ENCODE measurements at places on chromosomes 11 and 22. TPM values are rescaled to one million over a fixed set of nuclear protein-coding genes. Genes with fewer than 3 reads are reported as not detected.

- H3K27me3 ChIP-seq = no peaks in the 10 kb centered on the region
- no peak for DNase-seq
- H3K27ac ChIP-seq = no peak overlapping the region
- peaks cover 22% of the 10 kb centered on the region for H3K4me1 ChIP-seq
Measured at GRCh38 chr11:46352063-46352841, 5.0 kb downstream of the DGKZ start.

Gene TRIM51
- total RNA-seq = not detected

GRCh38 chr11:15747671-15748070 is 608.7 kb downstream of the SOX6 start:
- DNase-seq = no peak
- peaks cover 2% of the 10 kb centered on the region for H3K4me1 ChIP-seq
- no peaks in the 10 kb centered on the region for H3K36me3 ChIP-seq

Gene SEC14L6
- total RNA-seq = not detected

Gene BSCL2
- total RNA-seq = 67.7 TPM

DNA sequence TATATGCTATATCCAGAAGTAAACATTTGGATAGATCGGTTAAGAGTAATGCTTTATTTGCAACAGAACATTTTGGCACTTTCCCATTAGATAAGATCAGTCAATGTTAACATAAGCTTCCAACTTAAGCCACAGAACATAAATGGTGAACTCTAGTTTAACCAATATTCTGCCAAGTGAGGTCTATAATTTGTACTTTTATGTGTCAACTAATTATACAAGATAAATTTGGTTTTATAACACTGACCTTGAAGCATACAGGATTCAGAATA is 23.5 kb upstream of the BLID start:
- H3K4me3 ChIP-seq = no peak overlapping the region
- peaks cover 93% of the 10 kb centered on the region for H3K4me1 ChIP-seq
- H3K27ac ChIP-seq = peak overlapping the region; percentile 87
- H3K27me3 ChIP-seq = no peaks in the 10 kb centered on the region
- no peak for DNase-seq

DNA sequence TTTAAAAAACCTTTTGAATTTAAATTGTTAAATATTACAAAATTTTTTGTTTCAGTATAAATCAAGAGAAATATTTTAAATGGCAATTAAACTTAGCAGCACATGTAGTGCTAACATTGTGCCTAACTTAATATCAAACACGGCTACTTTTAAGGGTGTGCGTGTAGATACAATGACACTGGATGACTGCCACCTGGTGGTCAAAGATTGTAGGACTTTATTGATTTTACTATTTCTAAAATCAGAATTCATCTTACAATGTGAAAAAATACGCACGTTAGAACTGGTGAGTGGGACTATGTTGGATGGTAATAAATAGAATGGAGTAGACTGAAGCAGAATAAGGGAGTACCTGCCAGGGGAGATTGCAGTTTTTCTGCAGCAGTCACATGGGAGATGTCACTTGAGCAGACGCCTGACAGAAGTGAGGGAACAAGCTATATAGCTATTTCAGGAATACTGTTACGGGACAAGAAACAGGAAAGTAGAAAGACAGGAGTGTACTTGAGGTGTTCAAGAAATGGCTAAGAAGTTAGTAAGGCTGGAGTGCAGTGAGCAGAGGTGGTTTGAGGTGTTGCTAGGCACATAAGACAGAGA is 52.9 kb downstream of the UVRAG start:
- no peaks in the 10 kb centered on the region for H3K4me1 ChIP-seq
- DNase-seq = no peak
- H3K27me3 ChIP-seq = no peaks in the 10 kb centered on the region
- no peaks in the 10 kb centered on the region for H3K36me3 ChIP-seq

Gene IGLL1
- not detected for total RNA-seq

Gene SCGB1D2
- total RNA-seq = not detected

GRCh38 chr11:128279866-128280265 is 307.5 kb downstream of the ETS1 start:
- H3K36me3 ChIP-seq = no peaks in the 10 kb centered on the region
- DNase-seq = peak; percentile 72
- peak overlapping the region; percentile 59 for H3K27ac ChIP-seq
- no peak overlapping the region for H3K4me3 ChIP-seq
- H3K27me3 ChIP-seq = no peaks in the 10 kb centered on the region

DNA sequence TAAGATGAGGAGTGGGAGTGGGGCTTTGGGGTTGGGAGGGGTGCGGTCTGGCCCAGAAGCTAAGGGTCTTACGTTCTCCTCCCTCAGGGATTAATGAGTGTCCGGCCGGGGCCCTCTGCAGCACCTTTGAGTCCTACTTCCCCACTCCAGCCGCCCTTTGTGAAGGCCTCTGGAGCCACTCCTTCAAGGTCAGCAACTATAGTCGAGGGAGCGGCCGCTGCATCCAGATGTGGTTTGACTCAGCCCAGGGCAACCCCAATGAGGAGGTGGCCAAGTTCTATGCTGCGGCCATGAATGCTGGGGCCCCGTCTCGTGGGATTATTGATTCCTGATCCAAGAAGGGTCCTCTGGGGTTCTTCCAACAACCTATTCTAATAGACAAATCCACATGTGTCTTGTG is 4.0 kb downstream of the FOLR3 start:
- no peak overlapping the region for H3K4me3 ChIP-seq
- peak overlapping the region; percentile 94 for H3K27ac ChIP-seq
- no peak for DNase-seq
- peaks cover 40% of the 10 kb centered on the region for H3K4me1 ChIP-seq
- H3K27me3 ChIP-seq = no peaks in the 10 kb centered on the region

- no peaks in the 10 kb centered on the region for H3K36me3 ChIP-seq
- H3K27ac ChIP-seq = peak overlapping the region; percentile 5
- H3K4me3 ChIP-seq = no peak overlapping the region
- H3K4me1 ChIP-seq = no peaks in the 10 kb centered on the region
- H3K27me3 ChIP-seq = no peaks in the 10 kb centered on the region
- DNase-seq = peak; percentile 5
Measured at GRCh38 chr11:99325847-99326246, 305.1 kb downstream of the CNTN5 start.

- H3K27me3 ChIP-seq = peaks cover 4% of the 10 kb centered on the region
- H3K36me3 ChIP-seq = no peaks in the 10 kb centered on the region
- H3K27ac ChIP-seq = no peak overlapping the region
Measured at GRCh38 chr22:29145321-29146072, 60.2 kb upstream of the EMID1 start.

DNA sequence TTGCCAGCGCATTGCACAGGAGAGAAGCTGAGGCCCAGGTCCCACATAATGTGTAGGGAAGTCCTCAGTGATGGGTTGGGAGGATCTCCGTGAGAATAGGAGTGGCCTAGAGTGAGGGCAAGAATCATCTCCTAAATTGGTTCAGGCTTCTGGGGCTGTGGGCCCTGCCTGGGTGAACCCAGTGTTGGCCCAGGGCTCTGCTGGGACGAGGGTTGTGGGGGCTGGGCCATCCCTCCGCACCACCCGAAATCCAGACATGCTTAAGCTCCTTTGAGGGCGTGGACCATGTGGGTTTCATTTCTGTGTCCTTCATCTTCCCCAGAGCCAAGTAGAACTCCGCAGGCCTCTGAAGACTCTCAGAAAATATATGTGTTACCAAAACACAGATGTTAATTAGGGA is 3.7 kb downstream of the MICALL1 start:
- H3K36me3 ChIP-seq = peaks cover 9% of the 10 kb centered on the region
- H3K4me3 ChIP-seq = no peak overlapping the region
- peak; percentile 50 for DNase-seq

Gene NXPE1
- total RNA-seq = not detected

Gene TNRC6B
- 33.9 TPM for total RNA-seq

DNA sequence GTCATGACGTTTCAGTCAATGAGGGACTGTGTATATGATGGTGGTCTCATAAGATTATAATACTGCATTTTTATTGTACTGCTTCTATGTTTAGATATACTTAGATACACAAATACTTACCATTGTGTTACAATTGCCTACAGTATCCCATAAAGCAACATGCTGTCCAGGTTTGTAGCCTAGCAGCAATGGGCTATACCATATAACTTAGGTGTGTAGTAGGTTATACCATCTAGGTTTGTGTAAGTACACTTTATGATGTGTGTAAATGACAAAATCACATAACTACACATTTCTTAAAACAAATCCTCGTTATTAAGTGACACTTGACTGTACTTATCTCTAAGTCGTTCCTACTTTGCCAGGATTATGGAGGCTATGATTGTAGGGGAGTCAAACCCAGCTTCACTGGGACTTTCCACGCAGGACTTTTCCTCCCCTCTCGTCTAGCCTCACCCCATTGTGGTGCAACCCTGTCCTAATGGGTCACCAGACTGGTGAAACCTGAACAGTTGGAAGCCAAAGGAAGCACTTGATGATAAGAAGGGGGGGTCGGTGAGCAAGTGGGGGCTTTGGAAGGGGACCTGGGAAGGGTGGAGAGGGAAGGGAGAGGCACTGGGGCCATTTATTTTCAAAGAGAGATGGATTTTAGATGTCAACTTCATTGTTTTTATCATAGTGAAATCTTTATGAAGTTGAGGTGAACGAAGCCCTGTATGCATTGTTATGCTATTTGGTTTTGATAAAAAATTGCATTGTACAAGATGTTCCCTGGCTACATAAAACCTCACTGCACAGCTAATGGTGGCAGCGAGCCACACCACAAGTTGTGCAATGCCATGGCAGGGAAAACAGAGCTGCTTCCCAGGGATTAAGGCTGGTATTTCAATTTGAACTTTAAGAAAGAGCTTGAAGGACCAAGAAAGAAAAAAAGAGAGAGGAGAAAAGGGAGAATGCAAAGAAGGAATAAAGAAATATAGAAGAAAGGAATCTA is 129.1 kb downstream of the EHF start:
- H3K36me3 ChIP-seq = no peaks in the 10 kb centered on the region
- peaks cover 11% of the 10 kb centered on the region for H3K4me1 ChIP-seq
- H3K27ac ChIP-seq = no peak overlapping the region

Gene RASGRP2
- 0.29 TPM for total RNA-seq

GRCh38 chr11:79344753-79345294 is 96.0 kb downstream of the TENM4 start:
- no peaks in the 10 kb centered on the region for H3K4me1 ChIP-seq
- no peaks in the 10 kb centered on the region for H3K36me3 ChIP-seq
- no peaks in the 10 kb centered on the region for H3K27me3 ChIP-seq
- no peak overlapping the region for H3K4me3 ChIP-seq

GRCh38 chr22:19832476-19833108 is 22.1 kb downstream of the GNB1L start:
- no peaks in the 10 kb centered on the region for H3K27me3 ChIP-seq
- peaks cover 4% of the 10 kb centered on the region for H3K4me1 ChIP-seq
- H3K27ac ChIP-seq = no peak overlapping the region
- peak; percentile 41 for DNase-seq
- no peaks in the 10 kb centered on the region for H3K36me3 ChIP-seq
- H3K4me3 ChIP-seq = no peak overlapping the region

GRCh38 chr11:9750551-9750950 is 86.7 kb downstream of the SWAP70 start:
- no peak overlapping the region for H3K4me3 ChIP-seq
- H3K27ac ChIP-seq = peak overlapping the region; percentile 20
- no peak for DNase-seq
- peaks cover 43% of the 10 kb centered on the region for H3K4me1 ChIP-seq
- H3K27me3 ChIP-seq = no peaks in the 10 kb centered on the region
- peaks cover 9% of the 10 kb centered on the region for H3K36me3 ChIP-seq
